ENCODE measurements at places on chromosomes 2 and 18. TPM values are rescaled to one million over a fixed set of nuclear protein-coding genes. Genes with fewer than 3 reads are reported as not detected.

DNA sequence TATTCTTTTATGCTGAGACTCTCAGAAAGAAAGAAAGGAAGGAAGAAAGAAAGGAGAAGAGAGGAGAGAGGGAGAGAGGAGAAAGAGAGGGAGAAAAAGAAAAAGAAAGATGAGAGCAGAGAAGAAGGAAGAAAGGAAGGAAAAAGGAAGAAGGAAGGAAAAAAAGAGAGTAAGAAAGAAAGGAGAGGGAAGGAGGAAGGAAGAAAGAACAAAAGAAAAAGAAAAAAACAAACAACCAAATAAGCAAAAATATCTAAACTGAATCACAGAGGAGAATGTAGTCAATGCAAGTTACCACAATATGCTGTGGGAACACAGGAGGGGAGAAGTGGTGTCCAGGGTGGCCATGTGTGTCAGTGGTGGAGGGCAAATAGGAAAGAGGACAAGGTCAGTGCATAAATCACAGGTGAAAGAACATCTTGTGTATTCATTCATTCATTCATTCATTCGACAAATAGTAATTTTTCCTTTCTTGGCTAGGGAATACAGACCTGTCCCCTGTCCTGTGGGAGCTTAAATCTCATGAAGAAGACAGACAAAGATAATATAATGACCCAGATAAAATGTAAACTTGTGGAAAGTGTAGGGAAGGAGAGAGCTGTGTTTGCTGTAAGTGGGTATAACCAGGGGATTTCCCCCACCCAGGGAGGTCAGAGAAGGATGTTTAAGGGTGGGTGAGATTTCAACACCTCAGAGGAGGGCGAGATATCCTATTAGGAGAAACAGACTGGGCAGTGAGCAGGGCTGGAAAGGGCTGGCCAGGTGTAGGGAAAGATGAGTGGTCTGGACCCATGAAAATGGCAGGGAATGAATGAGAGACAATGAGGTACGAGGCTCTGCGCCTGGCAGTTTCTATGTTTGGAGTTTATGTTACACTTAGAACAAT is 50.7 kb downstream of the IL1R2 start:
- DNase-seq, result no peak

DNA sequence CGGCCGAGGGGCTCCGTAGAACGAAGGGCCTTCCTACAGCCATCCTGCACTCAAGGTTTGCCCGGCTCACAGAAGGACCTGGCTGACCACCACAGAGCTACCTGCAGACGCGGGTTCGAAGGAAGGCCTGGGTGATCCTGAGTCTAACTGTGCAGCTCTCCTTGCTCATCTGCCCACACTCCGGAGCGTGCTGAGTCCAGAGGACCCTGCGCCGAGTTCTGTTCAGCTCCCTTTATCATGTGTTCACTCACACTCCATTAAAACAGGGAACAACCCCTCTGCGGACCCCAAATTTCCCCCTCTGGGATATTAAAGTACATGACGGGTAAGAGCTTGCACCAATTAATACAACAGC is 138.3 kb downstream of the PXDN start:
- no peak for DNase-seq

DNA sequence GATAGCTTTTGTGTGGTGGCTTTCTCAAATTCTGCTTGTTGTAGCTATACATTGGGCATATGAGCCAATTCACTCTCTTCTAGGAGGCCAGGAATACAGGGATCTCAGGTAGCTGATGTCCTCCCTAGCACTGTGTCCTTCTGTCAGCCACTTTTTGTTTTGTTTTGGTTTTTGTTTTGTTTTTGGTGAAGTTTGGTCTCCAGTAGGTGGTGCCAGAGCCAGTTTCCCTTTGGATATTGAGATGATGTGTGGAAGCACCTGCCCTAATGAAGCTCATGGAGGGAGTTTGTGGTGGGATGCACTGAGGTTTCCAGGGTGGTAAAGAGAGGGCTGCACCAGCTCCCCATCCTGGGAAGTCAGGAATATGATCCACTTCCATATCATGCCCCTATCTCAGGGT is 100.5 kb upstream of the VWC2L start:
- DNase-seq, result no peak

DNA sequence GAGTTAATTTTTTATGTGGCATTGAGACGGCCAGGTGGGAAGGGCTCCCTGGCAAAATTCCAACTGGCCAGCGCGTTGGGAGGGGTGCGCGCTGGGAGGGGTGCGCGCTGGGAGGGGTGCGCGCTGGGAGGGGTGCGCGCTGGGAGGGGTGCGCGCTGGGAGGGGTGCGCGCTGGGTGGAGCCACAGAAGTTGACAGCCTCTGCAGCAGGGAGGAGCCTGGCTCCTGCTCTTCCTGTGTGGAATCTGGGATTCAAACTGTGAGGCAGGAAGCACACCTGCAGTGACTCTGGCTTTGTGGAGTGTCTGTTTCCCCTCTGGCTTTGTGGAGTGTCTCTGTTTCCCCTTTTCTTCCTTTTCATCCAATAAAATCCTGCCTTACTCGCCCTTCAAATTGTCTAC is 147.9 kb upstream of the CBLN2 start:
- DNase-seq, result no peak

Gene CCDC102B
- polyA plus RNA-seq, result 7.0 TPM

All from immature natural killer cell (primary cell).